ENCODE measurements at places on chromosomes 13 and 19.

DNA sequence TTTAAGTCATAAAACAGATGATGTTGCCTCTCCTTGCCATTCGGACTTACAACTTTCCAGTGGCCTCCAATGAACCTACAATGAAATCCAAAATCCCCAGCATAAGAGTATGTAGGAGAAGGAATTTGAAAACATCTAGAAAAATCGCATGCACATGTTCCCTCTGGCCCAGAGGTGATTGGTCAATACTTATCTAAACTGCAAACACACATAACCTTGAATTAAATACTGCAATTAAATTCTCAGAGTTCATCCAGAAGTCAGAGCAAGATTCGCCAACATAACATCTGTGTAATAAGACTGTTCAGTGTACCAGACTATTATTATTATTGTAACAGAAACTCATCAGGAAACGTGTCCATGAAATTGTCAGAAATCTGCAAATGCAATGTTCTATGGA lies 82.2 kb upstream of the USP29 start:
- DNase-seq, result no peak

DNA sequence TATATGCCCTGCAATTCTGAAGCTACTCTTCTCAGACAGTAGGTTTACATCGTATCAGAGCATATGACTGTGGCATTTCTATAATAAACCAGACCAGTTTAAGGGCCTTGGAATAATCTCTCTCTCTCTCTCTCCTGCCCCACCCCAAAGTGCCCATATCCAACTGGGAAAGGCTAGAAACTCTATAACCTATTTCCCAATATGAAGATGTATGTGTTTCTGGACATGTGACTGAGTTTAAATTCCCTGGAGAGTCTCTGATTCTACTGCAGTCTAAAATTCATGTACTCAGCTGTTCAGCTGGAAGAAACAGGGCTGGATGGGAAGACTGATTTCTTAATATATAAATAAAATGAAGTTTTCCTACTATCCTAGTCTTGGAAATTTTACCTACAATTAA lies 91.9 kb upstream of the MBNL2 start:
- DNase-seq, result no peak

- no peak for DNase-seq
These were observed 10.0 kb downstream of the CALM3 start for GRCh38 chr19:46610851-46611770.

GRCh38 chr13:19910336-19911072 lies 47.1 kb upstream of the ZMYM5 start:
- no peak for DNase-seq

- no peak for DNase-seq
These were observed 19.1 kb downstream of the TIMM13 start for GRCh38 chr19:2408247-2408646.

GRCh38 chr19:37564624-37565369 lies 29.8 kb downstream of the ZNF571 start:
- DNase-seq, result no peak

GRCh38 chr13:42878721-42879120 lies 97.3 kb downstream of the FAM216B start:
- no peak for DNase-seq

DNA sequence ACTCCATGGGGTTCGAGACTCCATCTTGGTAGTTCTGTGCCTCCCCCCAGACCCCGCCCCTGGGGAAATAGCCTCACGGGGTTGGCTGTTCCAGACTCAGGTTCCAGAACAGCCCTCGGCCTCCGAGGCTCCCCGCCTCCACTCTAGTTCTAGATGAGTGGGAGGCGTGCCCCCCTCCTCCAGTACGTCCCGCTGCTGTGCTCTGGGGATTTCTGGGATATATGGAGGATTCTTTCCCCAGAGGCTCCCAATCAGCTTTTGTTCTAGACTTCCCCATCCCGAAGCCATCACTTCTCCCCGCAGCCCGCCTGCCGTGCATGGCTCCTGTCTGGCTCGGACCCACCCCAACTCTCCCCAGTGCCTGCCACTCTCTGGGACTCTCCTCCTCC lies 1.9 kb upstream of the CACNG7 start:
- DNase-seq, result no peak

- no peak for DNase-seq
These were observed 24.6 kb upstream of the F7 start for GRCh38 chr13:113080901-113081521.

DNA sequence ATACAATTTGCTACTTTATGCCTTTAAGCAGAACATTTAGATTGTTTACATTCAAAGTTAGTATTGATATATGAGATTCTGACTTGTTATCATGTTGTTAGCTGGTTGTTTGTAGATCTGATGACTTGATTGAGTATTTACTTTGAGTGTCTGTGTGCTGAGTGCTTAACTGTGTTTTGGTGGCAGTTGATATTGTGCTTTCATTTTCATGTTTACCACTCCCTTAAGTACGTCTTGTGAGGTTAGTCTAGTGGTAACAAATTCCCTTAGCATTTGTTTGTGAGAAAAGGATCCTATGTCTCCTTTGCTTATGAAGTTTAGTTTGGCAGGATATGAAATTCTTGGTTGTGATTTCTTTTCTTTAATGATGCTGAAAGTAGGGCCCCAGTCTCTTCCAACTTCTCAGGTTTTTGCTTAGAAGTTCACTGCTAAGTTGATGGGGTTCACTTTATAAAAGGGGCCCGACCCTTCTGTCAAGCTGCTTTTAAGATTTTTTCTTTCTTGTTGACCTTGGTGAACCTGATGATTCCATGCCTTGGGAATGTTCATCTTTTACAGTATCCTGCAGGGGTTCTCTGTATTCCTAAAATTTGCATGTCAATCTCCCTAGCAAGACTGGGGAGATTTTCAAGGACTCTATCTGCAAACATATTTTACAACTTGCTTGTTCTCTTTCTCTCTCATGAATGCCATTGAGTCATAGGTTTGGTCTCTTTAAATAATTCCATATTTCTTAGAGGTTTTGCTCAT lies 1095.4 kb upstream of the PCDH20 start:
- no peak for DNase-seq

DNA sequence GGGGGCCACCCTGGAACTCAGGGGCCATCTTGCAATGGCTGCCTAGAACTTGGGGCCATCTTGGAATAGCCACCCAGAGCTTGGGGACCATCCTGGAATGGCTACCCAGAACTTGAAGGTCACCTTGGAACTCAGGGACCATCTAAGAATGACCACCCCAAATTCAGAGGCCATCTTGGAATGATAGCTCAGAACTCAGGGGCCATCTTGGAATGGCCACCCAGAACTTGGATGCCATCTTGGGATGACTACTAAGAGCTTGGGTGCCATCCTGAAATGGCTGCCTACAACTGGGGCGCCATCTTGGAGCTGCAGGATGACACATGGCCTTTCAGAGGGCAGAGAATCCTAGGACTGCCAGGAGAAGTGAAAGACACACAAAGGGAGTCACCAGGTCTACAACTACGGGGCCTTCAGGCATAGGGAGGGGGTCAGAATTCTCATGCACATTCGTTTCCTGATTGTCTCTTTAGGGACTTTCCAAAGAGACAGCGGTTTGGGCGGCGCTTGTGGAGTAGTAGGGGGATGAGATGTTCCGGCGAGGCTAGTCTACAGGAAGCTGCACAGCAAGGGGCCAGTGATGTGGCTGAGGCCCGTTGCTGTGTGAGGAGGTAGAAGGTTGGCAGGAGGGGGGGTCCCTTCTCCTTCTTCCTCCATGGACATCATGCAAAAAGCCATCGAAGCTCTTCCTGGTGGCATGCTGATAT lies 125.0 kb downstream of the IER2 start:
- DNase-seq, result no peak

DNA sequence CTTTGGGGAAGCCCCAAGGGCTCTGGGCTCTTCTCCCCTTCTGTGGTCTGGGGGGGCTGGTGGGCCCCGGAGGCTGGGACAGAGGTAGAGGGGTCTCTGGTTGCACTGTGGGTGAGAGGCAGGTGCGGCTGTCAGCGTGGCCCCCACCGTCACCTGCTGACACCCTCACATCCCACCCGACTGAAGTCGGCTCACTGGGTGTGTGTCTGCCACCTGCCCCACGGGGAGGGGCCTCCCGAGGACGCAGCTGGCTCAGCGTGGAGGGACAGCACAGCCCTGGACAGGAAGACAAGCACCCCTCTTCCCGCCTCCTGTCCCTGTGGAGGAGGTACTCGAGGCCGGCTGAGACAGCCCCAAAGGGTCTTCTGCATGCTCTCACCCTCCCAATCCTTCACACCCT lies 2.2 kb upstream of the TMEM86B start:
- no peak for DNase-seq

- no peak for DNase-seq
These were observed 1261.0 kb upstream of the SLC10A2 start for GRCh38 chr13:104327211-104327610.

GRCh38 chr19:30060531-30061222 lies 118.6 kb downstream of the URI1 start:
- DNase-seq, result no peak

- no peak for DNase-seq
These were observed 7.5 kb downstream of the ANGPTL8 start for GRCh38 chr19:11246941-11247340.

DNA sequence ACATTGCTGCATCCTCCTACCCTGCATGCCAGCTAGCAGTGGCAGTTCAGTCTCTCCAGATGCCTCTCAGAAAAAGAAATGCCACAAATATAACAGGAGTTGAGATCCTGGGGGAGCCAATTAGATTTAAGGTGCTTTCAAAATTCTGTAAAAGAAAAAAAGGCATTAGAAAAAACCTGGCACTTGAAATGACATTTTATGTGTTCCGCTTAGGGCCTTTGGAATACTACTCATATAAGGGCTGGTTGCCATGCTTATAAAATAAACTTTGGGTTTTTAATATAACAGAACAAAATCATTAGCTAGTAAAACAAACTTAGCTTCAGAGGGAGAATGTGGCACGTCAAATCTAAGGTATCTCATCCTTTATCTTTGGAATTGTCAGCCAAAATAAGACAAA lies 104.1 kb downstream of the ENOX1 start:
- no peak for DNase-seq

DNA sequence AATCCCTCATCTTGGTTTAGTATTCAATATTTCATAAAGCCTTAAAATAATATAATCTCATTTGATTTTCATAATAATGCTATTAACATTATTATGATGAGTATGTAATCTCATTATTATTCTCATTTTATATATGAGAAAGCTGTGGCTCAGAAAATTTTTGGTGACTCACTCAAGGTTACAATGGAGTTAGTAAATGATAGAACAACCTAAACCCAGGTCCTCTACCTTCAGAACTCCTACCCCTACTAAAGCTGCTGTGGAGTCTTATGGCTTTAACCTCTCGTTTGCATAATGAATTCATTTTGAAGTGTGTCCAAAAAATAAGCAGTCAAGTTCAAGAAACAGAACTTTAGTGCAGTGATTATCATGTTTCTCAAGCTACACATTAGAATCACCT lies 226.3 kb downstream of the TBC1D4 start:
- no peak for DNase-seq

DNA sequence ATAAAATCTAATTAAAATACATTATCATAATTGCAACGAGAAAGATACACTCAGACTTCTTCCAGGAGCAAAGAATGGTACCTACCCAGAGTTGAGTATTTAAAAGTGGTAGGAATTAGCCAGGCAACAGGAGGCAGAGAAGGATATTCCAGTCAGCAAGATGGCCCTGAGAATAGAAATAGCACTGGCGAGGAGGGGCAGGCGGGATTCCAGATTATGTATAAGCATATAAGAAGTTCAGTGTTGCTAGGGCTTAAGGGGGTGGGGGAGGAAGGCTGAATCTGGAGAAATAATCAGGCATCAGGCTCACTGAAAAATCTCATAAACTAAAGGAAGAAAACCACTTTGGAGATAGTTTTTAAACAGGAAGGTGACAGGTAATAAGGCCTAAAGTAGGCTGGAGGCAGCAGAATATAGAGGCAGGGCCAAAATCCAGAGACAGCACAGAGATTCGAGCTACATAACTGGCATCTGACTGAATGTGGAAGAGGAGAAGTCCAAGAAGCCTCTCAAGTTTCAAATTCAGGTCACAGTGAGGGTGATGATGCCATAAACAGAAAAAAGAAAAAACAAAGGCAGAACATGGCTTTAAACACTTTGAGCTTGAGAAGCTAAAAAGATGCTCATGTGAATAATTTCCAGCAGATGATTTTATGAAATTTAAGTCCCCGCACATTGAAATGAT lies 7.5 kb downstream of the KPNA3 start:
- DNase-seq, result no peak

GRCh38 chr19:13366529-13367143 lies 139.6 kb downstream of the CACNA1A start:
- no peak for DNase-seq

GRCh38 chr13:99663185-99663825 lies 162.0 kb downstream of the TM9SF2 start:
- DNase-seq, result no peak

DNA sequence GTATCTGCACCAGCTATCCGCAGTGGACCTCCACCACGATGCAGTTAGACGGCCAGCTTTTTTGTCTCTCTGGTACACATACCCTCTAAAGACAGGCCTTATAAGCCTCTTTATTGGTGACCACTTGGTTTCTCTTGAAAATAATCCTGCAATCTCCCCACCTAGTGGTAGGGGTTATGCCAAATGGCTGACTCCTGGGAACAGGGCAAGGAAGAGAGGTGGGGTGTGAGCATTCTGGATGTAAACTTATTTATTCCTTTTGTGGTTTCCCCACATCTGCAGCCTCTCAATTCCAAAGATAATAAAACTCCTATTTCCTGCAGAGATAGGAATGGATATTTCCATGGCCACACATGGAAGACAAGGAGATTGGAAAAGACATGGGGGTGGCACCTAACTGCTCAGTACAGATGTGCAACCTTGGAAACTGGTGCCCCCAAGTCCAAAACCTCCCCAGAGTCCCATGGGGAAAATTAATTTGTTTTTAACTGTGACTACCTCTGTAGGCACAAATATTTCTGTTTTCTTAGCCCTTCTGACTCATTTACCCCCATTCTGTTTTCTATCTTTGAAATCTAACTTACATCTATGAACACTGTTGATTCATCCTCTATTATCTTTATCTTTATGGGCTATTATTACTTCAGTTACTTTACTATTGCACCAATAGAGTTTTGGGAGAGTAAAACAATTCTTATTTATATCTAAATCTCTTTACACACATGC lies 112.7 kb upstream of the TSHZ3 start:
- no peak for DNase-seq

GRCh38 chr13:97512732-97513131 lies 78.8 kb downstream of the RAP2A start:
- DNase-seq, result no peak

- DNase-seq, result no peak
These were observed 86.7 kb upstream of the TPP2 start for GRCh38 chr13:102510072-102510471.

GRCh38 chr13:29561918-29562317 lies 33.6 kb downstream of the SLC7A1 start:
- no peak for DNase-seq
